ENCODE measurements at places on chromosomes 5 and 9.

DNA sequence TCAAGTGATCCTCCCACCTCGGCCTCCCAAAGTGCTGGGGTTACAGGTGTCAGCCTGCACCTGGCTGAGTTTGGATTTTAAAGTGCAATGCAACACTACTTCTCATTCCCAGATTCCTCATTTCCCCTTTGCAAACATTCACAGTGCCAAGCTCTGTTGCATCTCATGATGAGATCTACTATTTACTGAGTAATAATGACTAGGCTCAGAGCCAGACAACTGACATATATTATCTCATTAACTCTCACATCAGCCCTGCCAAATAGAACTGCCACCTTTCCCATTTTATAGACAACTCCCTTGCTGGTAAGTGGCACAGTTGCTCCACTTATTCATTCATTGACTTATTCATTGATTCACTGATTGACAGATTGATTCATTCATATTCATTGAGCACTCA lies 7.0 kb downstream of the PDE6A start:
- no peak for DNase-seq

GRCh38 chr5:93192087-93192486 lies 388.9 kb downstream of the NR2F1-AS1 start:
- peak; percentile 90 for DNase-seq

DNA sequence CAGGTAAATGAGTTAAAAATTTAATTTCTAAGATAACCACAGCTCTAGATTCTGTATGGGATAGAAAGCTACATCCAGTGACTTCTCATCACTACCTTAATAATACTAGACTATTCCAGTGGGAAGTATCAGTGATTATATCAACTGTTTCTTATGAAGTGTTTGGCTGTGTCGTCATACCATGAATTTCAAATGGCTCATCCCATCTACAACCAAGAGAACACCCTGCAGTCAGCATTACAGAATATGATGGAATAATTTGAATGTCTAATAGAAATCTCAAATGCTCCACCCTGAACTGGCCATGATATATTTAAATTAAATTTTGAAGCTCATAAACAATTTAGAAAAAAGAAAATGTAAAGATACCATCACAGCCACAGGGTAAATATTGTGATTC lies 245.0 kb downstream of the ADAMTSL1 start:
- no peak for DNase-seq

DNA sequence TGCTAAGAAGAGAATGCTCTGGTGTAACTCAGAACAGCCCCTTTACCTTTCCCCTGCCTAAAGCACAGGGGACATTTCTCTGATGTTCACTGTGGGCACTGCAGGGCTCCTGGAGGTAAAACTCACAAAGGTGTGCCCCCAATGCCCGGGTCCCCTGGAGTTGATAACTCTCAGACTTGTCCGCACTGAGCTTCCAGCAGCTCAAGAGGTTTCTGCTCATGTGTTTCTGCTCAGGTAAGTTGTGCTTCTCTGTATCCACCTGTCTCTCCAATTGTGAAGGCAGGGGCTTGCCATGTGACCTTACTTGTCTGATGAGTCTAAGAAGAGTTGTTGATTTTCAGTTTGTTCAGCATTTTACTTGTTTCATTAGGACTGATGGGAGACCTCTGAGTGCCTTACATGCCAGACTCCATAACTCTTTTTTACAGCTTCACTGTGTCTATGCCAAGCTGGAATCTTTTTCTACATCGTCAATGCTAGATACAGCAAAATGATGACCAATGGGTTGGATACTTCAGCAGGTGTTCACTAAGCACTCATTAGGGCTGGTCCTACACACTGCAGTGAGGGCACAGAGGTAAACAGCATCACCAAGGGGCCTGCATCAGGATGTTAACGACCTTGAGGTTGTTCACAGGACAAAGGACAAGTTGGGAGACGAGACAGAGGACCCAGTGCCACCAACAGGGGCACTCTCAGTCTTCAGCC lies 56.4 kb downstream of the MRPL36 start:
- DNase-seq, result no peak

DNA sequence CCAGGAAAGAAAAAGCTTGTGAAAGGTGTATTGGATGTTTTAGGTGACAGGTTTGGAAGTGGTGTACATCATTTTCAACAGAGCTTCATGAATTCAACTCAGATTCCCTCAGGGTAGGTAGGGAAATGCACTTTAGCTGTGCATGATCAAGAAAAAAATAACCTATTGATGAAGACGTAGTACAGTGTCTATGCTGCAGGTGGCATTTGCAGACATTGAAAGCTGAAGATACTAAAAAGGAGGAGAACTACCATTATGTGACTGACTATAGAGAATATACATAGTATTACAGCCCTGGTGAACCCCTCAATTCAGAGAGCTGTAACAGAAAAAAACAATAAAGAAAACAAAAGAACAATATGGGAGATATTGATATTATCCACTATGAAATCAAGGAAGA lies 2344.7 kb upstream of the ACO1 start:
- DNase-seq, result no peak

DNA sequence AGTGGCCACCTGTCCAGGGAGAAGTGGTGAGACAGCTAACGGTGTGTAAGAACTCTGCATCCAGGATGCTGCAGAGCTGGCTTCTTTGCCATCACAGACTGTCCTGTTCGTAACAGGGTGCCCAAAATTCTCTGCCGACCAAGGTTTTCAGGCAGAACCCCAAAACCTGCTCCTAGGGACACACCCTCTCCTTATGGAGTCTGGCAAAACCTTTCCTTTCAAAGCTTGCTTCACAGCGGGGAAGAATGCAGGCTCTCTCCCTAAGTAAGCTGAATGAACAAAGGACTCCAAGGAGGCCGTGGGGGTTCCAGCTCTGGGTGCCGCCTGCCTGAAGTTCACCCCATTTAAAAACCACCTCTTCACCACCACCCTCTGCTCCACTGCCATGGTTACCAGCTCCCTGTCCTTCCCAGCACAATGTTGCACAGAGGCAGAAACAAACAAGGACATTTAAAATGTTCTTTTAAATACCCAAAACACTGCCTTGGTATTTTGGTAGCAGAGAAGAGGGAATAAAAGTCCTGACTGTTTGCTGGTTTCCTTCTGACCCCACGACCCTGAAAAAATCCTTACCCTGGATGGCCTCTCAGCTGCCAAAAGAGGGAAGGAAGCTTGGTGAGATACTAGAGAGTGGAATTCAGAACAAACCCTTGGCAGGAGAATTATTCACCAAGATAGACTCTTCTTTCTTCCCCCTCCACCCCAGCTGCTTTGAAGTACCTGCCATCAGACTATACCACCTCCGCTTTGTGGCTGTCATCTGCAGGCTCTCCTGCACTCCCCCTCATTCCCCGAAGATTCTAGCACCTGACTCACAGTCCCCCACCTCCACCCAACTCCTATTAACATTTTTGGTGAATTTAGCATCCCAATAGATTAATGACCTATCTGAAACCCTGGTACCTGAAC lies 7.1 kb upstream of the KLF9 start:
- no peak for DNase-seq

- DNase-seq, result no peak
Observed at GRCh38 chr9:88820055-88820454, 171.2 kb upstream of the S1PR3 start.

DNA sequence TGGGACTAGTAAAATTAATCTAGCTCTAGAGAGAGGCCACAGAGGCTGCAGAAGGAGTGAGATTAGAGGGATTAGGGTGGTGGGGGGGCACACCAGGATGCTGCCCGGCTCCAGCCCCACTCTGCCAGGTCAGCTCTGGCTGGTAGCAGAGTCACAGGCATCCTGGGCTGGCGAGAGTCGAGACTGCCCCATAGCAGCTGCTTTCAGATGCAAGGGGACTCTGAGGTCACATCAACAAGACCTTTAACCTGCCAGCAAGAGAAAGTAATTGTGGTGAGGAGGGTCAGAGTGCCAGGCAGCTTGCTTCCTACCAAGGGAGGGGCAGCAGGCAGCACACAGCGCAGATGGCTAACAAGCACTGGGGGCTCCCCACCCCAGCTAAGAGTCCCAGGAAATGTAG lies 7.5 kb downstream of the EPB41L4B start:
- no peak for DNase-seq

GRCh38 chr9:77743386-77743785 lies 95.3 kb upstream of the GNA14 start:
- DNase-seq, result peak; percentile 53

GRCh38 chr9:117555964-117556629 lies 141.2 kb upstream of the ASTN2 start:
- peak; percentile 49 for DNase-seq

GRCh38 chr5:125835293-125836172 lies 587.7 kb upstream of the GRAMD2B start:
- DNase-seq, result peak; percentile 9

GRCh38 chr5:158619083-158619788 lies 480.5 kb downstream of the EBF1 start:
- DNase-seq, result peak; percentile 56

DNA sequence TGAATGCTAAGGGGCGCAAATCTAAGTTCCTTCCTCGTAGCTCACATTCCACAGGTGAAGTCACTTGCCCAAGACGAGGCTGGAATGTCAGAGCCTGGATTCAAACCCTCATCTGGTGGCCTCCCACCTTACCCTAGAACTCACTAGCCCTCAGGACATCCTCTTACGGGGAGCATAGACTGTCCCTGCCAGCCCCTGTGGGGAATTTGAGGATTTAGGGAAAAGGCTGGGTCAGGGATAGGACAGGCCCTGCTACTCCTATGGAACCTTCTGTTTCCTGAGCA lies 45.0 kb downstream of the IRF1 start:
- DNase-seq, result no peak

GRCh38 chr9:73050065-73050816 lies 97.4 kb upstream of the ALDH1A1 start:
- DNase-seq, result peak; percentile 73

GRCh38 chr5:105952875-105953274 lies 1717.9 kb downstream of the EFNA5 start:
- no peak for DNase-seq

- DNase-seq, result peak; percentile 16
Observed at GRCh38 chr9:121107881-121108280, 33.1 kb downstream of the CNTRL start.

- DNase-seq, result peak; percentile 81
Observed at GRCh38 chr5:139637438-139638089, 10.6 kb upstream of the CXXC5 start.

- DNase-seq, result no peak
Observed at GRCh38 chr9:121634329-121635261, 16.8 kb upstream of the DAB2IP start.

DNA sequence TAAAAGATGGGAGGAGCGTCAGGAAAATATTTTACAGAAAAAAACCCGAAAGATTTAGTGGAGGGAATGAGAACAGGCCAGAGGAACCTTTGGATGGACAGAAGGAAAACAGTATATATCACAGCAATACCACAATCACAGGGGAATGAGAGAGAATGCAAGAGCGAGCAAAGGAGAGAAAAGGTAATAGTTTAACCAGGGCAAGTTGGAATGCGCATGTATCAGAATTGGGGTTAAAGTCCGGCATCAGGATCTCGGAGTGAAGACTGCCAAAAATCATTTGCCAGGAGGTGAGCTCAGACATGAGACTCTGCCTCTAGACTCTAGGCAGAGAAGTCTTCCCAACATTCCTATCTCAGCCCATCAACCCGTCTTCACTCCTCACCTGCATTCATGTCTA lies 36.8 kb downstream of the PCDHGC5 start:
- DNase-seq, result no peak

GRCh38 chr9:136119061-136119882 lies 597 bp upstream of the TMEM250 start:
- DNase-seq, result peak; percentile 66

GRCh38 chr5:152256580-152256979 lies 148.5 kb downstream of the NMUR2 start:
- no peak for DNase-seq

- peak; percentile 58 for DNase-seq
Observed at GRCh38 chr5:59673438-59674058, 220.0 kb downstream of the PDE4D start.

GRCh38 chr5:179553875-179554274 lies 3.5 kb downstream of the RUFY1 start:
- peak; percentile 69 for DNase-seq

DNA sequence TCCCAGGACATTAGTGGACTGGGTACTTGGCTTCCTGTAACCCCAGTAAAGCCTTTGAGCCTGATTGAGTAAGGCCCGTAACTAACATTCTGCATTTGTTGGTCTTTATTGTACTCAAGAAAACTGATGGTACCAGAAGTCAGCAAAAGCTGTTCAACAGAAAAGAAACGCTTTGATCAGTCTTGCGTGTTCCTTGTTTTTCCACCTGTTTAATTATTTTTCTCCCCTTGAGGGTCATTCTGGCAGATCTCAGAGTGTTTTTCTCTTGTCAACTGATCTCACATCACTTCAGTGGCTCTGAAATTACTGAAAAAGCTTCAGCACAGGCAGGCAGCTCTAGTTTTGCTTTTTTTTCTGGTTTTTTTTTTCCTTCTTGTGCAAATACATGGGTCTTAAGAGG lies 6.1 kb upstream of the TMEM268 start:
- DNase-seq, result no peak

DNA sequence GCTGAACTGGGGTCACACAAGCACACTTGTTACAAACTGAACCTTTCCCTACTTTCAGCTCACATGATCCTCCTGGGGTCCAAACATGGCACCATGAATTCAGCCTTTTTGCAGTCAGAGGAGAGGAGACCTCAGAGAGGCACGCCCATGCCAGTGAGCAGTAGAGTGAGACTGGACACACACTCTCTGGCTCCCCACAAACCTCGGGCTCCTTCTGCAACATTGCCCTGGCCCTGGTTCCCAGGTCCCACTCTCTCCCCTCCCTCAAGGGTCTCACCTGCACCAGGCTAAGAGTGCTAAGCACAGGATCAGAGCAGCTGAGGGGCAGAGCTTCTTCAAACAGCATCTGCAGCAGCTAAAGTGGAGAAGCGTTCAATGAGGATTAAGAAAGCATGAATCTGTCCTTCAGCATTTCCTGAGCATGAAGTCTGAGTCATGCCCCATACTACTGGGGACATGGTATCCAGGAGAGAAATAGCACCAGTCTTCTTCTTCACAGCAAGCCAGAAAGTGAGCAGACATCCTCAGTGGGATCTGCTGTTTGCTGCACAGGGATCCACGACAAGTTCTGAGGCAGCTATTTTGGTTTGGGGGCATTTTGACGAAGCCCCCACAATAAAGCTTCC lies 27.2 kb downstream of the SLC35A4 start:
- DNase-seq, result peak; percentile 75

- peak; percentile 79 for DNase-seq
Observed at GRCh38 chr9:96136992-96137670, 164.8 kb downstream of the HSD17B3 start.

- no peak for DNase-seq
Observed at GRCh38 chr5:16666883-16667398, 50.1 kb upstream of the RETREG1 start.

GRCh38 chr5:167452136-167452535 lies 839.3 kb upstream of the WWC1 start:
- peak; percentile 60 for DNase-seq

GRCh38 chr5:149257889-149258705 lies 13.6 kb upstream of the AFAP1L1 start:
- DNase-seq, result peak; percentile 94

- DNase-seq, result peak; percentile 80
Observed at GRCh38 chr9:94801681-94802080, 75.2 kb downstream of the AOPEP start.

DNA sequence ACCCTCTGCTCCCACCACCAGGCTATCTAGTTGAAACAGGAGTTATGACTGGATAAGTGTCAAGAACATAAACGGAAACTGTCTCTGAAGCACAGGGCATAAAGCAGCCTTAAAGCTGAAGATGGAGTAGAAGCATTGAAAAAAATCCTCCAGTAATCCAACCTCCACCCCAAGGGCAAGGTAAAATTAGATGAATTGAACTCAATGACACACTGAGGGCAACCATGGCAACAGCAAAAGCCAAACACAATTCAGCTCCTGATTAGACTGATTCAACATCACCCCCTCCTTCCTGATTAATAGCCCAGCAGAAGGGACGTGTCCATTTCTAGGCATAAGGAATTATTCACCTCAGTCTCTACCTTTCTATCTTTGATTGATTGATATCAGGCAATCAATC lies 183.2 kb upstream of the MAP3K1 start:
- DNase-seq, result no peak

All from fibroblast of skin of back (primary cell).